ENCODE measurements at places on chromosomes 11 and 22. TPM values are rescaled to one million over a fixed set of nuclear protein-coding genes. Genes with fewer than 3 reads are reported as not detected.

GRCh38 chr11:47375020-47375419 is 3.3 kb downstream of the SPI1 start:
- H3K27me3 ChIP-seq = no peaks in the 10 kb centered on the region
- DNase-seq = no peak
- H3K4me3 ChIP-seq = no peak overlapping the region

GRCh38 chr11:47186076-47186699 is at the start of gene PACSIN3:
TSS of gene PACSIN3 (minus strand) at chr11:47186434. CDS start at chr11:47182727, 3,707 bp downstream.
- H3K4me3 ChIP-seq = peak within 1 kb of the TSS; percentile 91
- DNase-seq = no peak
- no peaks in the 10 kb centered on the region for H3K27me3 ChIP-seq
- H3K27ac ChIP-seq = peak within 1 kb of the TSS; percentile 91

MRGPRX4 gene
- not detected for total RNA-seq

- H3K27ac ChIP-seq = no peak overlapping the region
- no peak for DNase-seq
- H3K27me3 ChIP-seq = no peaks in the 10 kb centered on the region
- peaks cover 26% of the 10 kb centered on the region for H3K36me3 ChIP-seq
- no peak overlapping the region for H3K4me3 ChIP-seq
These were observed 193.8 kb downstream of the DBX1 start for GRCh38 chr11:19966441-19966840.

DNA sequence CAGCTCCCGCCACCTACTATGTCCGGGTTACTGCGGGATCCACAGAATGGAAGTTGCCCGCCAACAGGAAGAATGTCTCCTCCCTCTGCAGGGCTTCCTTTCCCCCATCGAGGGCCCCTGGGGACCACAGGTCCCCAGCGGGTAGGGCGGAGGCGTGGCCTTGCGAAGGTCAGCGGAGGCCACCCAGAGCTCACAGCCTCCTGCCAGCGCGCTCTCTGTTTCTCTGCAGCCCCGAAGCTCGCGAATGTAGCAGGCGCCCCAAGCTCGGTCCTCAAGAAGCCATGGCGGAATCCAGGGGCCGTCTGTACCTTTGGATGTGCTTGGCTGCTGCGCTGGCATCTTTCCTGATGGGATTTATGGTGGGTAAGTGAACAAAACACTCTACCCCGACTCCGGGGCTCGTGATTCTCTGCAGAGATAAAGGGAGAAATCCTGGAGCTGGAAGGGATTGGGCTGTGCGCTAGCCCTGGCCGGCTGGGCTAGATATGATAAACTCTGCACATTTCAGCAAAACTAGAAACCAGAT is at the start of gene NAALAD2:
Gene NAALAD2 (plus strand): TSS at position 186 of the 526 bp plus-strand sequence. CDS start 96 bp downstream, at position 282.
- H3K4me3 ChIP-seq = peak within 1 kb of the TSS; percentile 55
- no peaks in the 10 kb centered on the region for H3K36me3 ChIP-seq
- H3K4me1 ChIP-seq = peaks cover 19% of the 10 kb centered on the region
- H3K27me3 ChIP-seq = peaks cover 10% of the 10 kb centered on the region
- no peak for DNase-seq
- peak within 1 kb of the TSS; percentile 31 for H3K27ac ChIP-seq

DNA sequence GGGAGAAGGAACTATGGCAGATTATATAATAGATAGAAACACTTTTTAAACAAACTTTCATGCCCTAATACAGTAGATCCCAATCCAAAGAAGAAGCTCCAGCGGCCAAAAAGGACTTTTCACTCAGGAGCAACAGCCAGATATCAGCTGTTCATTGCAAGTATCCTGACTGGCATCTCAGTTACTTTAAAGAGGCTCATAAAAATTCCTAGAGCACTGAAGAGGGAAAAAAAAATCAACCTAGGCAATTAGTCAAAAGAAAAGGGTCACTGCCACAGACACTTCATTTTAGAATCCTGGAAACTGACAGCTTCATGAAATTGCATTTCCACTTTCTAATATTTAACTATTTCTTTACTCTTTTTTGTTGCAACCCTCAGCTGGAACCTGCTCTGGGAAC is 170.6 kb upstream of the SOX6 start:
- no peak for DNase-seq
- H3K4me3 ChIP-seq = no peak overlapping the region
- H3K27me3 ChIP-seq = no peaks in the 10 kb centered on the region
- H3K4me1 ChIP-seq = no peaks in the 10 kb centered on the region

TMEM25 gene
- total RNA-seq = 35.0 TPM

DDI1 gene
- total RNA-seq = not detected

DENND6B gene
- total RNA-seq = 1.7 TPM

DNA sequence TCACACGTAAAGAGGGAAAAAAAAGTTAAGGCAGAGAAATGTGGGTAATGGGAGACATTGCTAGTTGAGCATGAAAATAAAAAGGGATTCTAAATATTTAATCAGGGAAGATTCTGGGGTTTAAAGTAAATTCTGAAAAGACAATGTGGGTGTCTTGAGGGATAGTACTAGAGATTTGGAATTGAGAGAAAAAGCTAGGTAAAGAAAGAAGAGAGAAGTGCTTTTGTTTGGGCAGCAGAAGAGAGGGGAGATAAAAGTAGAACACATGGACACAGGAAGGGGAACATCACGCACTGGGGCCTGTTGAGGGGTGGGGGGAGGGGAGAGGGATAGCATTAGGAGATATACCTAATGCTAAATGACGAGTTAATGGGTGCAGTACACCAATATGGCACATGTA is 3.5 kb upstream of the YPEL4 start:
- no peak for DNase-seq
- peaks cover 30% of the 10 kb centered on the region for H3K4me1 ChIP-seq
- no peak overlapping the region for H3K27ac ChIP-seq

DNA sequence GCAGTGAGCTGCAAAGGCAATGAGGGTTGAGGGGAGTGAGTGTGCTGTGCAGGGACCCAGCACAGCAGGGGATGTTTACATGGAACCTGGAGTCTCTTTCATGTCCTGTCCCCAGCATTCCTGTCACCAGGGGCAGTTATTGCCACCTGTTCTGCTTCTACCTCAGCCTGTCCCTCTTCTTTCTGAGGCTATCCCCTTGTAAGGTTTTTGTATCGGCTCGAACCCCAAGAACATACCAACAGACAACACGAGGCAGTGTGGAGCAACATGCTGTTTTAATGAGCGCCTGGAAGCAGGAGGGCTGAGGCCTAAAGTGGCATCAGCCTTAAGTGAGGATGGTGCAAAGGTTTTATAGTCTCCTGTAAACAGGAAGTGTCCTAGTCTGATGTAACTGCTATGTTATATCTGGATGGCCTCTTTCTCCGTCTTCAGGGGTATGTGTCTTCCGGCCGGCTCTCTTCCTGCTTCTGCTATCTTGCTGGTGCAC is 3.9 kb downstream of the SCGB2A2 start:
- no peaks in the 10 kb centered on the region for H3K36me3 ChIP-seq
- H3K4me3 ChIP-seq = no peak overlapping the region
- H3K4me1 ChIP-seq = no peaks in the 10 kb centered on the region
- H3K27me3 ChIP-seq = no peaks in the 10 kb centered on the region

DNA sequence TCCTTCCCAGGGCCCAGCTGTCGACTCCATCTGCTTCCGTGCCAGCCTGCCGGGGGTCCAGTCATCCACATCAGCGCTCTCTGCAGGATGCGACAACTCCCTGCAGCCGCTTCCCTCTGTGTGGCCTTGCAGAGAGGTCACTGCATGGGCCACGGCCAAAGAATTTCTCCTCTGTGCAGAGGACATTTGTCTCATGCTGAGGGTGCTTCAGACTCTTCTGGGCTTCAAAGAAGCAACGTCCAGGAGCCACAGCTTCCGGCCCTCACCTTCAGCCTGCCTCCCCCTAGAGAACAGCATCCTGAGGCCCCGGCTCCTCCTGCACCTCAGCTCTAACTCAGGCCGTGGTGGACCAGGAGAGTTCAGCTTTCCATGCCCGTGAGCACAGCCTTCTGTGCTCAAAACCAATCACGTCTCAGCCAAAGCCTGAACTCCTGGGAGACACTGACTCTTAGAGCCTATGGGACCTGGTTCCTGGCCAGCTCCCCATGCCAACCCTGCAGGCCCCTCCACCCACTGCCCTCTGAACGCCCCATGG is 258.9 kb downstream of the BRD1 start:
- H3K4me1 ChIP-seq = no peaks in the 10 kb centered on the region
- H3K27ac ChIP-seq = no peak overlapping the region
- DNase-seq = no peak
- no peak overlapping the region for H3K4me3 ChIP-seq
- H3K36me3 ChIP-seq = no peaks in the 10 kb centered on the region

GRCh38 chr11:35463331-35463751 is 44.0 kb upstream of the SLC1A2 start:
- no peaks in the 10 kb centered on the region for H3K36me3 ChIP-seq
- DNase-seq = peak; percentile 81
- no peaks in the 10 kb centered on the region for H3K27me3 ChIP-seq
- H3K27ac ChIP-seq = no peak overlapping the region
- no peaks in the 10 kb centered on the region for H3K4me1 ChIP-seq

CLDN5 gene
- 209 TPM for total RNA-seq

DNA sequence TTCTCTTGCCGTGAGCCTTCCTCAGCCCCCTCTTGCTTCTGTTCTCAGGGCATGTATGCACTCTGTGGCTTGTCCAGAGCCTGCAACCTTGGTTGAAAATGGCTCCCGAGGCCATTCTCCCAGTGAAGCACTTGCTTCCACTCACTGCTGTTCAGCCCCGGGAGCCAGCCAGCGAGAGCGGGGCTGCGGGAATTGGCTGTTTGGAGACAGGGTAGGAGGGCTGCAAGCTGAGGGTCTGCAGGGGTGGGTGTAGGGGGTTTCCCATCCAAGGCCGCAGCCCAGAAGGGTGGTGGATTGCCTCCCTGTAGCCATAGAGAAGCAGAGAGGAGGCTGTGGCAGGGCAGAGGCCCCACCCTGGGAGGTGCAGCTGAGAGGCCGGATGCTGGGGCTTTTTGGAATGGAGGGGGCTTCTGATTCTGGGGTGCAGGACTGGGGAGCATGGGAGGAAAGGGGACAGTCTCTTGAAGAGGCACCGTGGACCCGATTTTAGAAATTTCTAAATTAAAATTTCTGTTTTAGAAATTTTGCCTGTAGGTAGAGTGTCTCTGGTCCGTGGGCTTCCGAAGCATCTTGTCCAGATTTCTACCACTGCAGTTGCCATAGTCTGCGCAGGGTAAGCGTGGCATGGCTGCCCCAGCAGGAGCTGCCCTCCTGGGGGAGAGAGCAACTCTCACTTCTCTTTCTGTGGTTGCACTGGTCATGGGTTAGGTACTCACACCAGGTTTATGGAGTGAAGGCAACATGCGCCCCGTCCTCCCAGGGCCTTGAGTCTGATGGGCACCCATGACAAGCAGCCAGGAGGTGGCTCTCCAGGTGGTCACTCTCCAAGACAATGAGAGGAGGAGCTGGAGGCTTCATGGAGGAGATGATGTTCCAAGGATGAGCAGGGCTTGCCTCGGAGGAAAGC is 100.2 kb downstream of the TBC1D22A start:
- no peaks in the 10 kb centered on the region for H3K4me1 ChIP-seq
- H3K4me3 ChIP-seq = no peak overlapping the region
- H3K27ac ChIP-seq = no peak overlapping the region
- H3K36me3 ChIP-seq = no peaks in the 10 kb centered on the region

- DNase-seq = no peak
- H3K4me1 ChIP-seq = peaks cover 30% of the 10 kb centered on the region
- H3K27ac ChIP-seq = no peak overlapping the region
These were observed 45.7 kb upstream of the NAV2 start for GRCh38 chr11:19666951-19667350.

CD82 gene
- 20.6 TPM for total RNA-seq

GRCh38 chr11:70778883-70779282 is 380.6 kb downstream of the CTTN start:
- no peak overlapping the region for H3K4me3 ChIP-seq
- H3K4me1 ChIP-seq = peaks cover 8% of the 10 kb centered on the region
- DNase-seq = no peak
- no peaks in the 10 kb centered on the region for H3K27me3 ChIP-seq

DNA sequence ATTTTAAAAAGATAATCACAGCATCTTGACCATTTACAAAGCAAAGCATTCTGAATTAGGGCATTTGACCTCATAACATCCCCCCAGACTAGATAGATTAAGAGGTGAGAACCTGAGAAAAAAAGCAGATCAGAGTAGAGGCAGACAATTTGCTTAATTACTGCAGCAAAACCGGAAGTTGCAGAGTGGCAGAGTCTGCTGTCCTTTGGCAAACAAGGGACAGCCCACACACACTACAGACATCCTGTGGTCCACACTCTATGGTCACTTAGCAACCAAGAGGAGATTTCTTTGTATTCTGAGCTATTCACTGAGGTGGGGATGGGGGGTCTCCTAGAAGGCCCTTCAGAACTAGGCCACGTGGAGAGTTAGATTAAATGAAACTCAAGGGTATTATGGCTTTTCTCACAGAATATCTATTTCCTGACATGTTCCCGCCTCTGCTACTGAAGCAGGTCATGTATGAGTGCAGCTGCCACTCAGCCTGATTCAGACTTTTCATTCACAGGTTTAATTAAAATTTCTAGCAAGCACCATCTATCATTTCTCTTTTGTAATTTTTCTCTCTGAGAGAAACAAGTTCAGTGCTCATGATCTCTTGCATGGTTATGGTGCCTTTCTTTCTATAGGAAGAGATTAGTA is 48.5 kb downstream of the SVIP start:
- H3K36me3 ChIP-seq = no peaks in the 10 kb centered on the region
- H3K27ac ChIP-seq = no peak overlapping the region
- no peak for DNase-seq
- no peaks in the 10 kb centered on the region for H3K27me3 ChIP-seq

DNA sequence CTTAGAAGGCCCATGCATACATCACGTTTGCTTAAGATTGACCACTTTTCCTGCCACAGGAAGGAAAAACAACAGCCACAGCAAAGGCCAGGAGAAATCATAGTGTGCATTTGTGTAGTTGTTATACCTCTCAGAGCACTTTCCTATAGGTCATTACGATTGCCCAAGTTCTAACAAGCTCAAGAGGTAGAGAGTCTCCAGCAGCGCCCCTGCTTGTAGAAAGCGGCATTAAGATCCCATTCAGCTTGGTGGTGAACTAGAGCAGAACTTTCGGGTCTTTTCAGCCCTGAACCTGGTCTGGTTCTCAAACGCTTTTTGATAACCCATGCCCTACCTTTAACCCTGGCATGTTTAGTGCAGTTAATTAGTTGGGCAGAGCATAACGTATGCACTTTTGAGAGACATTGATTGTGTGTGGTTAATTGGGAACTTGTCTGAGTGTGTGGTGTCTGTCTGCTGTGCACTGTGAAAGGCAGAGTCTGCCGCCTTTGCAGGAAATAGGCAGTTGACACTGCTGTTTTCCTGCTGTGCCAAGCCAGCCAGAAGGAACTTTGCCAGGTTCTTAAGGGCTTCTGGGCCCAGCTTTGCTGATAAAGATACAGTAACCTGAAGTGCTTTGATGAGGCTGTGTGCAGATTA is 109.9 kb upstream of the CLMP start:
- DNase-seq = no peak
- H3K36me3 ChIP-seq = no peaks in the 10 kb centered on the region
- no peak overlapping the region for H3K27ac ChIP-seq
- H3K4me3 ChIP-seq = no peak overlapping the region
- peaks cover 10% of the 10 kb centered on the region for H3K27me3 ChIP-seq
- peaks cover 22% of the 10 kb centered on the region for H3K4me1 ChIP-seq

- no peaks in the 10 kb centered on the region for H3K27me3 ChIP-seq
- no peaks in the 10 kb centered on the region for H3K4me1 ChIP-seq
- no peak for DNase-seq
- H3K4me3 ChIP-seq = no peak overlapping the region
- H3K27ac ChIP-seq = no peak overlapping the region
- H3K36me3 ChIP-seq = no peaks in the 10 kb centered on the region
These were observed 8.6 kb upstream of the TRIM29 start for GRCh38 chr11:120146413-120147093.

GPHA2 gene
- total RNA-seq = not detected

ZNF280B gene
- total RNA-seq = 0.33 TPM

PNPLA5 gene
- not detected for total RNA-seq

GRCh38 chr11:111395749-111396148 is 16.7 kb upstream of the POU2AF1 start:
- H3K27me3 ChIP-seq = no peaks in the 10 kb centered on the region
- H3K27ac ChIP-seq = no peak overlapping the region

Data from esophagus muscularis mucosa (tissue), 4 donors.